Activated T-helper 17 cell treated with anti-CD3 and anti-CD28 coated beads, Interleukin-2, amount 50 U/mL, for 72 hours (primary cell): ENCODE measurements at places on chromosomes 2 and 18. TPM values are rescaled to one million over a fixed set of nuclear protein-coding genes. Genes with fewer than 3 reads are reported as not detected.

The EIF2AK3 gene
- 22.0 TPM for total RNA-seq

The TTC39C gene
- 59.6 TPM for total RNA-seq

The EVX2 gene
- total RNA-seq, result not detected

The LAMA1 gene
- total RNA-seq, result not detected

The RBM44 gene
- total RNA-seq, result 2.1 TPM

The TNFRSF11A gene
- 41.9 TPM for total RNA-seq
